H9 (cell line): ENCODE measurements at places on chromosomes 2 and 18. TPM values are rescaled to one million over a fixed set of nuclear protein-coding genes. Genes with fewer than 3 reads are reported as not detected.
A peak's percentile ranks its signal among the peaks of the same experiment; 100 is the strongest.

- no peak overlapping the region for H3K4me3 ChIP-seq
- no peaks in the 10 kb centered on the region for H3K36me3 ChIP-seq
- H3K27ac ChIP-seq = no peak overlapping the region
- no peak for DNase-seq
- H3K4me1 ChIP-seq = peaks cover 2% of the 10 kb centered on the region; the same call in 1 of the 2 replicates
Measured at GRCh38 chr2:223404616-223405015, 197.5 kb downstream of the SCG2 start.

The SH3RF3 gene
- total RNA-seq = 0.46 TPM in 2 replicates

DNA sequence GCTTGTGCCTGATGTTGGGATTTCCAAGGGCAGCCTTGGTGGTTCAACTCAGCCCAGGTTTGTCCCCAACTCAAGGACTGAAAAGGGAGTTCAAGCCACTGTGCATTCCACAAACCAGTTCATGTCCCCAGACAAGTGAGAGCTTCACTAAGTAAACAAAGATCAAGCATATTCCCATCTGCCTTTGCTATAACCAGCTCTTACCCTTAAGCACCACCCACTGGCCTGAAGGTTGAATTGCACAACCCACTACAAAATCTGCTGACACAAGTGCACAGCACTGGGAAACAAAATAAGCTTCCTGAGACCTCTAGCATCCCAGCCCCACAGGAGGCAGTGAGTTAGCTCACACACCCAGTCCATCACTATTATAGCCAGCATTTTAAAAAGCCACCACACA is 516.7 kb downstream of the NR4A2 start:
- H3K36me3 ChIP-seq = peaks cover 23% of the 10 kb centered on the region
- DNase-seq = peak; percentile 63
- H3K4me3 ChIP-seq = no peak overlapping the region
- no peak overlapping the region for H3K27ac ChIP-seq
- no peaks in the 10 kb centered on the region for H3K4me1 ChIP-seq

The NCKAP1 gene
- total RNA-seq = 99.8 and 112 TPM in 2 replicates

GRCh38 chr2:231007286-231008098 is 11.6 kb downstream of the SPATA3 start:
- no peak for DNase-seq
- H3K36me3 ChIP-seq = peaks cover 9% of the 10 kb centered on the region
- H3K4me1 ChIP-seq = no peaks in the 10 kb centered on the region
- H3K4me3 ChIP-seq = no peak overlapping the region
- no peaks in the 10 kb centered on the region; the same call in 1 of the 2 replicates for H3K27me3 ChIP-seq

- no peak overlapping the region for H3K27ac ChIP-seq
- peaks cover 2% of the 10 kb centered on the region; the same call in 1 of the 2 replicates for H3K4me1 ChIP-seq
- H3K4me3 ChIP-seq = no peak overlapping the region
- H3K27me3 ChIP-seq = no peaks in the 10 kb centered on the region
Measured at GRCh38 chr18:49768051-49768391, 45.3 kb downstream of the ACAA2 start.

The LIMS4 gene
- 0.55 and 0.70 TPM in 2 replicates for total RNA-seq

GRCh38 chr18:44987371-44987770 is 306.7 kb downstream of the SETBP1 start:
- no peaks in the 10 kb centered on the region for H3K27me3 ChIP-seq
- no peaks in the 10 kb centered on the region for H3K4me1 ChIP-seq
- H3K27ac ChIP-seq = no peak overlapping the region
- peaks cover 18% of the 10 kb centered on the region for H3K36me3 ChIP-seq
- DNase-seq = no peak
